T-cell (primary cell): ENCODE measurements at places on chromosomes 3 and 15.

DNA sequence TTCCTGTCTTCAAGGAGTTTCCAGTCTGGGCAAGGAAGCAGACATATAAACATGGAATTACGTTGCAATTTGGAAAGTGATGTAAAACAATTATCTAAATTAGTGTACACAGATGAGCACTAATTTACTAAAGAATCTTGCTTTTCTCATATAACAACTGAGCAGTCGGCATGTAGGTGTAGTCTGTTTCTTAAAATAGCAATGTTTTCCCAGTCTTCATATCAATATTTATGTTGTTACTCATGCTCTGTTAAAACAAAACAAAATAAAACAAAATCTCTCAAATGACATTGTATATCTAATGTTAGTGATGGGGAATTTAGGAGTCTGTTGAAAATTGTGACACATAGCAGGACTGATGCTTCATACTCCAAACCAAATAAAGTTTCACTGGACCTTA, 75.6 kb downstream of the SAMMSON start:
- no peak for DNase-seq

GRCh38 chr15:57820119-57820518, 113.6 kb downstream of the POLR2M start:
- no peak for DNase-seq

GRCh38 chr15:45320581-45321205, 57.7 kb downstream of the GATM start:
- no peak for DNase-seq

DNA sequence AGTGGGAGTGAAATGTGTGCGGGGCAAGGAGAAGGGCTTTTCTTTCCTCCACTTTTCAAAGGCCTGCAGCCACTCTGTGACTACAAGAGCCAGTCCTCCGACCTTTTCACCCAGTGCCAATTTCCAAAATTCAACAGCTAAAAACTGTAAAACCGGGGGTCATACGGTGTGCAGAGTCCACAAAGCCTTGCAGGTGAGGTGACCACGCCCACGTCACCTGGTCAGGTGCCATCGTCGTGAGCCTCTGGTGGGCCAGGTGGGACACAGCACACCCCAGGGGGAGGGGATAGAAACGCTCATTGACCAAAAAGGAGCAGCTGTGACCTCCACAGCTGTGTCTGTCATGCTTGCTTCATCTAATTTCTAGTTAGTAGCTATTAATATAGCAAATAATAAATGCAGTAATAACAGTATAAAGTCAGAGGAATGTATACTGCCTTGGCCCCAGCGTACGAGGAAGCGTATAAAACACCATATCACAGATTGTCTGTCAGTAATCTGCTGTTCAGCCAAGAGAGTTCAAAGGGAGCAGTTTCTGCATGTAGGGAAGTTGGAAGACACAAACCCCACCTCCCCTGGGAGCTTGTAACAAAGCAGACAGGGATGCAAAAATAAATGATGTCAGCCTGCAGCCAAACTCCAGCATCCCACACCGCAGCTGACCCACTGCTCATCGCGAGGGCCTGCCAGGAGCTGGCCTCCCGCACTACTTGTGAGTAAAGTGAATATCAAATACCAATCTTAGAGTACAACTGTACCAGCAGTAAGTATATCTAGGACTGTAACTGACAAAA, 86.7 kb downstream of the VGLL4 start:
- no peak for DNase-seq

GRCh38 chr3:99686469-99686868, 48.1 kb downstream of the COL8A1 start:
- DNase-seq, result no peak

- no peak for DNase-seq
Measured at GRCh38 chr3:47473391-47473790, 2.4 kb downstream of the SCAP start.

DNA sequence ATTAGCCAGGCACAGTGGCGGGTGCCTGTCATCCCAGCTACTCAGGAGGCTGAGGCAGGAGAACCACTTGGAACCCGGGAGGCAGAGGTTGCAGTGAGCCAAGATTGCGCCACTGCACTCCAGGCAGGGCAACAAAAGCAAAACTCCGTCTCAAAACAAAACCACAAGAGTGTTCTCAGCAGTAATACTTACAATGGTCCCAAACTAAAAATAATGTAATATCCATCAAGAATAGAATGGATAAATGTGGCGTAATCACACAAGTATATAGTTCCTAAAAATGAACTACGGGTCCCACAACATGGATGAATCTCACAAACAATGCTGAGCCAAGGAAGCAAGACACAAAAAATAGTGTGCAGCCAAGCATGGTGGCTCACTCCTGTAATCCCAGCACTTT, 39.2 kb downstream of the STAG1 start:
- no peak for DNase-seq

DNA sequence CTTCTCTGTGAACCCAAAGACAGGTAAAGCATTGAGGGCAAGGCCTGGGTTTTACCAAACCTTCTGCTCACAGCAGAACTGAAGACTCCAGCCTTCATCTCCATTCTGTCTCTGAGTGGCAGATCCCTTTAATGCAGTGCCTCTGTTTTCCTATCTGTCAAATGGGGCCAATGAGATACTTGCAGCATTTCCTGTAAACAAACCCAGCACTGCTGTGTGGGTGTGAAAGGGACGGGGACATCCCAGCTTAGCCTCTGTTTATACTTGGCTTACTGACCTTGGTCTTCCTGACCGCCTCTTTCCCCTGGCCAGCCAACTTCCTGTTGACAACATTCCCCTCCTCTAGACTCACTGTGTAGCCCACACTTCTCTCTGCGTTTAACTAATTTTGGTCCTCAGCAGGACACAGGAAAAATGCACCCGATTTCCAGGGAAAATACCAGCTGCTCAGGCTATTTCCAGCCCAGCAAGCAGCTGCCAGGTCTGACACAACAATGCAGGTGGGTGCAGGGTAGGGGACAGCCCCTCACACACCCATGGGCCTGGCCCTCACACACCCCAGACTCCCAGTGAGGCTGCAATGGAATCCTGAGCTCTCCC, 105.9 kb upstream of the HERC1 start:
- DNase-seq, result no peak

GRCh38 chr3:165549037-165549436, 288.2 kb downstream of the BCHE start:
- no peak for DNase-seq

DNA sequence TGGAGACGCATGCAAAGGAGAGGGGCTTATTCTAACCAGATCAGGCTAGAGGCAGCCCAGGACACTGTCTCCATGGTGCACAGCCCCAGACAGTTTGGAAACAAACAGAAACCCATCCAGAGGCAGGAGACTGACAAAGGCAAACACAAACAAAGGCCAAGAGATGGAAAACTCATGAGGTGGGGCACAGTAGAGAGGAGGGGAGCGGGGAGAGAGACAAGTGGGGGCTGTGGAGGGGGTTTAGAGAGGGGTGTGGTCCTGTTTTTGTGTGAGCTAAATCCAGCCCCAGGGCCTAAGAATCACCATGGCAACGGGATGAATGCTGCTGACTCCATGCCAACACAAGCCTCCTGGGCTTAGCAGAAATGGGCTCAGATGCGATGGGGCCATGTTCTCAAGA, 32.3 kb downstream of the PARP16 start:
- no peak for DNase-seq
